Bronchial smooth muscle cell (primary cell): ENCODE measurements at places on chromosomes 6 and 20. TPM values are rescaled to one million over a fixed set of nuclear protein-coding genes. Genes with fewer than 3 reads are reported as not detected.

The RAET1L gene
- not detected in 2 replicates for total RNA-seq

The EPPIN gene
- not detected in 2 replicates for total RNA-seq

The ASXL1 gene
- 26.5 and 29.3 TPM in 2 replicates for total RNA-seq

The FAM162B gene
- total RNA-seq: 0.32 and 3.8 TPM in 2 replicates

The SMOC2 gene
- total RNA-seq: not detected in 2 replicates

The C6orf163 gene
- total RNA-seq: 1.4 and 2.4 TPM in 2 replicates

The BCAS1 gene
- total RNA-seq: under 0.01 and 0.09 TPM in 2 replicates

The ASIP gene
- not detected in 2 replicates for total RNA-seq

The DPPA5 gene
- not detected in 2 replicates for total RNA-seq

The EDN1 gene
- under 0.01 and 0.16 TPM in 2 replicates for total RNA-seq

The CLIC1 gene
- 521 and 664 TPM in 2 replicates for total RNA-seq

The SLC17A2 gene
- not detected in 2 replicates for total RNA-seq

The OOEP gene
- total RNA-seq: not detected in 2 replicates

The FAM184A gene
- total RNA-seq: under 0.01 and 0.16 TPM in 2 replicates

The CCND3 gene
- 9.7 and 14.8 TPM in 2 replicates for total RNA-seq

The VSX1 gene
- total RNA-seq: not detected in 2 replicates

The AKAP12 gene
- total RNA-seq: 113 and 143 TPM in 2 replicates

The VPS16 gene
- 68.1 and 78.9 TPM in 2 replicates for total RNA-seq

The C20orf202 gene
- not detected in 2 replicates for total RNA-seq

The RSPO3 gene
- 0.77 and 2.7 TPM in 2 replicates for total RNA-seq

The SYNDIG1 gene
- total RNA-seq: not detected in 2 replicates

The SLC52A3 gene
- total RNA-seq: not detected in 2 replicates

The SLC22A3 gene
- under 0.01 and 0.09 TPM in 2 replicates for total RNA-seq

The MUC21 gene
- not detected in 2 replicates for total RNA-seq

The SLC4A11 gene
- 0.94 and 1.7 TPM in 2 replicates for total RNA-seq

The STMND1 gene
- not detected in 2 replicates for total RNA-seq

The ZC2HC1B gene
- total RNA-seq: not detected in 2 replicates

The MOG gene
- total RNA-seq: not detected in 2 replicates

The RUNX2 gene
- 0.52 and 1.3 TPM in 2 replicates for total RNA-seq

The PDYN gene
- not detected in 2 replicates for total RNA-seq

The E2F1 gene
- 0.77 and 1.3 TPM in 2 replicates for total RNA-seq

The TMEM74B gene
- not detected in 2 replicates for total RNA-seq

The ADGRB3 gene
- 0.16 TPM in 1 of 2 replicates, not detected in the other for total RNA-seq

The LST1 gene
- 0.09 and 0.32 TPM in 2 replicates for total RNA-seq

The TOX2 gene
- total RNA-seq: 1.6 and 1.7 TPM in 2 replicates

The TMEM14C gene
- total RNA-seq: 111 and 119 TPM in 2 replicates

The HSPA1L gene
- 1.7 and 2.3 TPM in 2 replicates for total RNA-seq

The TIAM2 gene
- total RNA-seq: 5.2 and 8.5 TPM in 2 replicates

The HS3ST5 gene
- not detected in 2 replicates for total RNA-seq

The CTAGE9 gene
- under 0.01 TPM in 1 of 2 replicates, not detected in the other for total RNA-seq

The BLOC1S5 gene
- 13.6 and 14.3 TPM in 2 replicates for total RNA-seq
